ENCODE measurements at places on chromosomes 1 and 21.

DNA sequence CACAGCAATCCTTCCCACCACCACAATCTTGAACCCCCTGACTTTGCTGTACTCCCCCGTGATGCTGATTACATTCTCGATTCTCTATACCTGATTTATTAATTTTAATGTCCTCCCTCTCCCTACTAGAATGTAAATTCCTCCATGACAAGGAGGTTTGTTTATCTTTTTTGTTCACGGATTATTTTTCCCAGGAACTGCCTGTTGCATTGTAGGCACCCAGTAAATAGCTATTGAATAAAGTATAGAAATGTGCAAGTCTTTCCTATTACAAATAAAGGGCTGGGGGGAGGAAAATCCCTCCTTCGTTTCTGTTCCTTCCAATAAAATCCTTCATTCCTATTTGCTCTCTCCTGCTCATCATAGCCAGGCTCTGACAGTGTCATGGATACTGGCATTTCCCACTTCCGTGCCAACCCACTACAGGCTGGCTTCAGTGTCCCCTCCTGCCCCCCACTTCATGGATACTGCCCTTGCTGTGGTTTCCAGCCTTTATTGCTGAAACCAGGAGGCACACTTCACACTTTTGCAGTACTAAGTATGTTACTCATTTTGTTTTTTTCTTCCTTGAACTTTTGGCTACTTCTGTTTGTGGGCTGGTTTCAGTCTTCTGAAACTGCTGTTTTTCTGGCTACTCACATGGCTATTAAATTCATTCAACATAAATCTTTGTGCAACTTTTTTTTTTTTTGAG is 7.5 kb downstream of the KIF1B start:
- DNase-seq, result no peak

DNA sequence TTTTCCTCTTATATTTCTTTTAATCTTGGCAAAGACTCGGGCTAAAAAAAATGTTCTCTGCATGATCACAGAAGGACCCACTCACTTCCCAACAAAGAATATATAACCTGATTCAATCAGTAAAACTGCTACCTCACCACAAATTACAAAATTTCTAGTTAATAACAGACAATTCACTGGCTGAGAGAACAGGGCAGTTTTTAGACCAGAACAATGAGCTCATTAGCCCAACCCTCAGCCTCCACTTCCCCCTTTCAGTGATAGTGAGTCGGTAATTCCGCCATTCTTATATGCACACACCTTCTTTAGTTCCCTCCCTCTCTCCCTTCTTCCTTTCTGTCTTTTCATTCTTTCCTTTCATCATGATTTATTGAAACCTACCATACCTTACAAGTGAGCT is 8.9 kb downstream of the SIPA1L2 start:
- DNase-seq, result no peak

- peak; percentile 70 for DNase-seq
Measured at GRCh38 chr1:41919764-41920397, 1.2 kb upstream of the HIVEP3 start.

DNA sequence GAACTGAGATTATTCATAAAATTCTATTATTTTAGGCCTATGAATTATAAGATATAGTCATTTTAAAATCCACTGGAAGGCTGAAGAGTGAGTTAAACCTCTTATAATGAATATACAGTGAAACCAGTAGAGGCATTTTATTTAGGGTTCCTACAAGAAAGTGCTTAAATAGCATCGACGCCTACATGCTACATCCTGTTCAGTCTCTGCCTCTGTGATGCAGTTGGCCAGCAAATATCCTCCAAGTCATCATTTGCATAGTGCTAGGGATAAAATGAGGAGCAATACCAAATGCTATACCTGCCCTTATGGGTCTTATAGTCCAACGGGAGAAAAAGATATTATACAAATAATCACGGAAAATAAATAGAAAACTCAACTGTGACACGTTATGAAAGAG is 59.6 kb downstream of the EDEM3 start:
- no peak for DNase-seq

- no peak for DNase-seq
Measured at GRCh38 chr1:15757016-15757543, 1.5 kb upstream of the FBLIM1 start.

DNA sequence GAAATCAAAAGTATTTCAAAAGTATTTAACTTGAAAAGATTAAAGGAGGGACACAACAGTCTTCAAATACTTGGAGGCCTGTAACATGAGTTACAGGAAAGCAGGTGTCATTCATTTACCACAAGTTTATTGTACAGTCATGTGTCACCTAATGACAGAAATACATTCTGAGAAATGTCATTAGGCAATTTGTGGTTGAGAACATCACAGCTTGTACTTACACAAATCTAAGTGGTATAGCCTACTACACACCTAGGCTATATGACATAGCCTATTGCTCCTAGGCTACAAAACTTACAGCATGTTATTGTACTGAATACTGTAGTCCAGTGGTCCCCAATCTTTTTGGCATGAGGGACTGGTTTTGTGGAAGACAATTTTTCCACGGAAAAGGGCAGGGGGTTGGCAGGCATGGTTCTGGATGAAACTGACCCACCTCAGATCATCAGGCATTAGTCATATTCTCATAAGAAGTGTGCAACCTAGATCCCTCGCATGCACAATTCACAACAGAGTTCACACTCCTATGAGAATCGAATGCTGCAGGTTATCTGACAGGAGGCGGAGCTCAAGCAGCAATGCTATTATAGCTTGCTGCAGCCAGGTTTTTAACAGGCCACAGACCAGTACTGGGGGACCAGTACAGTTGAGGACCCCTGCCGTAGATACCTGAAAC is 25.0 kb upstream of the PHTF1 start:
- DNase-seq, result no peak

DNA sequence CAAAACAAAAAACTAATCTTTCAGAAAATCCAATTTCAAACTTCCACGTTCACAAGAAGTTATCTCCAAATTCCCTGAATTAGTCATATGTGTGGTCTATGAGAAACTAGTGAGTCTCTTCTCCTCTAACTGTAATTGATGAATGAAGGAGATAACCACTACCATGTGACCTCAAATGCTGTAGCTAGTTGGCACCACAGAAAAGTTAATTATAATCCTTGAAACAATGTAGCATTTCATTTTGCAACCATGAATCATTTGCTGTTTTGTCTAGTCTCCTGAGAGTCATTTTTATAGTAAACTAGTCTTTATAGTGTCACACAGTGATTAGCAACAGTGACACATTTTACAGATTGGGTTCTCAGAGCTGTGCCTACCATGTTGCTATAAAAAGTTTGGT is 287.5 kb downstream of the LRRIQ3 start:
- no peak for DNase-seq

- DNase-seq, result no peak
Measured at GRCh38 chr1:158329733-158330132, 1.6 kb downstream of the CD1B start.

DNA sequence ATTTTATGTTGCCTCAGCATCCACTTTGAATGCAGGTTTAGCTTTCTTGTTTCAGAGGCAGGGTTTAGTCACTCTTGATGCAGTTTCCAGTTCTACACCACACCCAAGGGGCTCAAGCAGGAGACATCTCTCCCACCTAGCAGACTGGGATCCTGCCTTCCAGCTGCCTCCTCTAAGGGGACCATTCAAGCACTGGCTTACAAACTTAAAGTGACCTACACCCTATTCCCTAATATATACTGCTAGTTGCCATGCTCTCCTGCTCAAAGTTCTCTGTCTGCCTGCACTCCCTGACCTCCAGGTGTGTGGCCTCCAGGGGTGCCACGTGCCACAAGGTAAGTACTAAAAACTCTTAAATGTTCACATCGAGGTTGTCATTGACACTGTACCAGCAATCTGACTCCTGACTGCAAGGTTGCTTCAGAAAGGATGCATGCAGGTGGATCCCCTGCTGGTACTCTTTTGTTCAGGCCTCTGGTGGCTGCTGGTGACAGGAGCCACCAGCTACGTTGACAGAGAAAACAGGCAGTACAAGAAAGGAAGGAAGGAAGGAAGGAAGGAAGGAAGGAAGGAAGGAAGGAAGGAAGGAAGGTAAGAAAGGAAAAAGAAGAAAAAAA is 185.9 kb downstream of the COQ8A start:
- DNase-seq, result no peak

GRCh38 chr1:166017395-166017794 is 149.4 kb downstream of the FAM78B start:
- no peak for DNase-seq

DNA sequence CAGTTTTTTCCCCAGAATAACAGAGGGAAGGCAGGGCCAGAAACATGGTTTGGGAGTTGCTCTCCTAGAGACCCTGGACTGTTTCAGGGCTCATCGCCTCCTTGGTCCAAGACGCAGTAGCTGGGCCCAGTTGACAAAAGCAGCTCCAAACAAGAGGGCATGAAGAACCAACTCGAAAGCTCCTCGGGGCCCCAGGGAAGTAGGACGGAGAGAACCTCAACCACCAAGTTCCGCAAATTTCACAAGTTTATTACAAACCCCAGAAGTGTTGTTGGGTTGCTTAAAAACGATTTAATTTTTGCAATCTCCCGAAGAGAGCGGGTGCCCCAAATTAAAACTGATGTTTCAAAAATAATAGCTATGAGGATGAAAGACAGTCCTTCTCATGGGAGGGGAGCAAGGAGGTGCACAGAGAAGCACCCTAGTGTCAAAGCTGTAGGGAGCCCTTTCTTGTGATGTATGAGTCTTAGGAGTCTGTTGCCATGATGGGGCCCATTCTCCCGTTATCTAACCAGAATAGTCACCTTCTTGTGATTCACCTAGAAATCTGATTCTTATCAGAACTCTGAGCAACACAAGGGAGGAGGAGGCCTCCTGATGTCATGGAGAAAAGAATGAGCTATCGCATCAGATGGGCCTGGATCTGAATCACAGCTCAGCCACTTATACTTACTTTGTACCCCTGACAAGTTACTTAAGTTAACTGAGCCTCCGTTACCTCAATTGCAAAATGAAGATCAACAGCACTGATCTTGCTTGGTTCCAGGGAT is 165.7 kb upstream of the IRF2BP2 start:
- DNase-seq, result no peak

DNA sequence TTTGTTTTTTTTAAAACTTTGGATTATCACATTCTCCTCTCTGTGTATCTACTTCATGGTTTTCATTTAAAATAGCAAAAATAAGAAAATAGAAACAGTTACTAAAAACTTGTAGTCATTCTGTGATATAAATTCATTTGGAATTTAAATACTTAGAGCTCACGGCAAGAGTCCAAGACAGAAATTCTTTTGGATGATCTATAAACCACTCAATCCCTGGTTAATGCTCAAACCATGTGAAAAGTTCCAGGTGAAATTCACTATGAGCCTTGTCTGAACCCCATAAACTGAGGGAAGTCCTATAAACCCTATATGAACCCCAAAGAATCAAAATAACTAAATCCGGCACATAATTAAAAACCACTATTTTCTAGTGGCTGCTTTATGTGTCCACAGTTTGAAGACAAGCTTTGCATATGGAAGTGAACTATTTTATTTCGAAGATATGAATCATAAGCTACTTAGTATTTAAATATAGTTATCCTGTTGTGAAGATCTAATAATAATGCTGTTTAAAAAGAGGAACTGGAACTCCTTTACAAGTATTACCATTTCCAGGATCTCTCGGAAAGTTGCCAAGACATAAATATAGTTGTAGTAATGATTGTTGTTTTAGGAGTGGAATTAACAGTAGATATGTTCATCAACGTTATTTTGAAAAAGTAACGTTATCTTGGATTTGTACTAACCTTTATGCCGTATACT is 163.5 kb downstream of the NFIA start:
- DNase-seq, result no peak

DNA sequence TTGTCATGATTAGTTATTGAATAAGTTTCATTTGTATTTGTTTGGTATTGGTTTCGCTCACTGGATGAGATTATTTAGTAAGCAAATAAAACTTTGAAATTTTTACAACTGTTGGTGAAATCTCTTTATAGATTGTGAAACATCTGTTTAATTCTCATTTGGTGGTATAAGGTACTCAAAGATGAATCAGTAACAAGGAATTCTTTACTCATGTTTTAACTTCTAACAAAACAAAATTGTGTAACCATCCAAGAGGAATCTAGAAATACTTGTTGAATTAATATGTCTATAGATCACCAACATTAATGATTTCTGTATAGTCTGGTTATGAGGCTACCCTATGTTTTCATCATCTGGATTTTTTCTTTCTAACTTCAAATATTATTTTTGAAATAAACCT is 62.8 kb upstream of the USP25 start:
- DNase-seq, result no peak

GRCh38 chr1:17922833-17923232 is 167.7 kb downstream of the ACTL8 start:
- peak; percentile 65 for DNase-seq

- DNase-seq, result no peak
Measured at GRCh38 chr21:14557413-14557812, 11.3 kb upstream of the SAMSN1 start.

DNA sequence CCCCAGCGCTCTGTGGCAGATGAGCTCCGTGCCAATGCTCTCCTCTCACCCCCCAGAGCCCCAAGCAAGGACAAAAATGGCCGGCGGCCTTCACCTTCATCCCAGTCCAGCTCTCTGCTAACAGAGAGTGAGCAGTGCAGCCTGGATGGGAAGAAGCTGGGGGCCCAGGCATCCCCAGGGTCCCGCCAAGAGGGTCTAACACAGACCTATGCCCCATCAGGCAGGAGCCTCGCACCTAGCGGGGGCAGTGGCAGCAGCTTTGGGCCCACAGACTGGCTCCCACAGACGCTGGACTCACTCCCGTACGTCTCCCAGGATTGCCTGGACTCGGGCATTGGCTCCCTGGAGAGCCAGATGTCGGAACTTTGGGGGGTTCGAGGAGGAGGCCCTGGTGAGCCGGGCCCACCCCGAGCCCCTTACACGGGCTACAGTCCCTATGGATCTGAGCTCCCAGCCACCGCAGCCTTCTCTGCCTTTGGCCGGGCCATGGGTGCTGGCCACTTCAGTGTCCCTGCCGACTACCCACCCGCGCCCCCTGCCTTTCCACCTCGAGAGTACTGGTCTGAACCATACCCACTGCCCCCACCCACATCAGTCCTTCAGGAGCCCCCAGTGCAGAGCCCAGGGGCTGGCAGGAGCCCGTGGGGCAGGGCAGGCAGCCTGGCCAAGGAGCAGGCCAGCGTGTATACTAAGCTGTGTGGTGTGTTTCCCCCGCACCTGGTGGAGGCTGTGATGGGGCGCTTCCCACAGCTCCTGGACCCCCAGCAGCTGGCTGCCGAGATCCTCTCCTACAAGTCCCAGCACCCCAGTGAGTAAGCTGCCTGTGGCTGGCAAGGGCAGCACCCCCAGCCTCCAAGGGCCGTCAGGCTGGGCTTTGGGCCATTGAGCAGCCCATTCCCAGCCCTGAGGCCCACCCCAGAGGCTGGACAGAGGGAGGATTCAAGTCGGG is 8.7 kb downstream of the ZC3H12A start:
- no peak for DNase-seq

- no peak for DNase-seq
Measured at GRCh38 chr1:68010090-68010489, 40.3 kb downstream of the DIRAS3 start.

GRCh38 chr21:35677298-35677841 is 383.0 kb downstream of the SETD4 start:
- DNase-seq, result no peak

- no peak for DNase-seq
Measured at GRCh38 chr1:36217670-36218069, 6.6 kb upstream of the THRAP3 start.
